ENCODE measurements at places on chromosomes 3 and 15.

DNA sequence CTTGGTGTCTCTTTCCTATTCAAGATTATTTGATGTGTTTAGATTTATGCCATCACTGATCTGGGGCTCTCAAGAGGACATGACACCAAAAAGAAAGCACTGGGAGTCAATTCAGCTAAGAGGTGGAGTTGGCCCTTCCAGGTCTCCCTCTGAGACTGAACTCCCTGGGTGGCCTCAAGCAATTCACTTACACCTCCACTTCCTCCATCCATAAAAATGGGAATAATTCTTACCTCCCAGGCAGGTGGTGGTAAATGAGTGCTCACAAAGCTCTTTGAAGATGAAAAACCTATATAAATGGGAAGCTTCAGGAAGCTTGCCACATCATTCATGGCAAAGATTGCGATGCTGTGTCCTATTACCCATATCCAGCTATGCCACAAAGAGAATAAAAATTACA is 59.2 kb upstream of the ICE2 start:
- no peak for DNase-seq

GRCh38 chr15:89760303-89761008 is 9.4 kb upstream of the MESP1 start:
- DNase-seq: peak; percentile 73

DNA sequence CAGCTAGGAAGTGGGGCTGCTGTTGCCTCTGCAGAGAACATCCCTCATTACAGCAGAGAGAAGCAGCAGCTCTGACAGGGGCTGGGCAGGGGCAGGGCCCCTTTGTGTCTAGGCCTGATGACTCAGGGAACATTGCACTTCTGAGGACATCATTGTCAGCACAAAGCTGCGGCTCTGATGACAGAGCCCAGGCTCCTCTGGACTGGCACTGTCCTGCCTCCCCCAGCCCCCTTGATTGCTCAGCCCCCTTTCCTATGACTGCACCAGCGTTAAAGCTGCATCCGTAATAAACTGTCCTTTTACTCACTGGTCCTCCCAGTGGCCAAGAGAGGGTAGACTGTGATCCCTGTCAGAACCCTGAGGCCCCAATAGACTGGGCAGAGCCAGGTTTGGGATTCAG is 18.3 kb downstream of the TRH start:
- peak; percentile 18 for DNase-seq

DNA sequence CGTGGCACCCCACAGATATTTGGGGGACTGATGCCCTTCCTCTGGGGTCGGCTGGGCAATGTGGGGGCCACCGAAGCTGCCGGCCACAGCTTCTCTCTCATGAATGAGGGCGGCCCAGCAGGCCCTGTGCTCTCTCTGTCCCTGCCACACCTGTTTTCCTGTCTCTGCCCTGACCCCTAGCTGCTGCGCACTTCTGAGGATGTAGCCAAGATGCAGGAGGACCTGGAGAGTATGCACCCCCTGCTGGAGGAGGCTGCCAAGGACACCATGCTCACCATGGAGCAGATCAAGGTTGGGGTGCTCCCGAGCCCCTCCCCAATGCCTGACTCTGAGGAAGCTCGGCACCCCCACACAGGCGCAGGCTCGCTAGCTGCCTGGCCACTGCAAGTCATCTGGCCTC is 59.7 kb downstream of the SEMA3G start:
- peak; percentile 25 for DNase-seq

GRCh38 chr15:48761393-48762158 is 49.3 kb downstream of the CEP152 start:
- DNase-seq: no peak

DNA sequence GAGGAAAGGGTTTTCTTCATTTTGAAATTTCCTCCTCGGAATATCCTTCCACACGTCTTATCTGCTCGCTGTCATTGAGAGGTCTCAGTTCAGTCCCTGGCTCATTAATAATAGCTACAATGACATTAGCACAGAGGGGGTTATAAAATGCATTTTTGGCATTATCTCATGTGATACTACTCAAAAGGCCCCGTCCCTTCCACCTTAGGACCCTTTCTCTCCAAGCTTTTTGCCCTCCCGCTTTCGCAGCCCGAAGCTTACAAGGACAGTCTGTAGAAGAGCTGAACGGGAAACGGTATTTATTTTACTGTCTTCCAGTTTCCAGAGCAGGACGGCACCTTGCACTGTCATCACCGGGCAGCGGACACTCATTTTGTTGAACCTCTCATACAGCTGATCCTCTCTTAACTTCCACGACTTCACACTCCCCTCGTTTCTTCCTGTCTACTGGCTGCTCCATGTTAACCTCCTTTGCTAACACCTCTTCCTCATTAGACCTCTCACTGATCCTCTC is 5.6 kb upstream of the PLEKHO2 start:
- DNase-seq: no peak

- DNase-seq: no peak
These were observed 115.1 kb upstream of the IQSEC1 start for GRCh38 chr3:13188181-13188779.

DNA sequence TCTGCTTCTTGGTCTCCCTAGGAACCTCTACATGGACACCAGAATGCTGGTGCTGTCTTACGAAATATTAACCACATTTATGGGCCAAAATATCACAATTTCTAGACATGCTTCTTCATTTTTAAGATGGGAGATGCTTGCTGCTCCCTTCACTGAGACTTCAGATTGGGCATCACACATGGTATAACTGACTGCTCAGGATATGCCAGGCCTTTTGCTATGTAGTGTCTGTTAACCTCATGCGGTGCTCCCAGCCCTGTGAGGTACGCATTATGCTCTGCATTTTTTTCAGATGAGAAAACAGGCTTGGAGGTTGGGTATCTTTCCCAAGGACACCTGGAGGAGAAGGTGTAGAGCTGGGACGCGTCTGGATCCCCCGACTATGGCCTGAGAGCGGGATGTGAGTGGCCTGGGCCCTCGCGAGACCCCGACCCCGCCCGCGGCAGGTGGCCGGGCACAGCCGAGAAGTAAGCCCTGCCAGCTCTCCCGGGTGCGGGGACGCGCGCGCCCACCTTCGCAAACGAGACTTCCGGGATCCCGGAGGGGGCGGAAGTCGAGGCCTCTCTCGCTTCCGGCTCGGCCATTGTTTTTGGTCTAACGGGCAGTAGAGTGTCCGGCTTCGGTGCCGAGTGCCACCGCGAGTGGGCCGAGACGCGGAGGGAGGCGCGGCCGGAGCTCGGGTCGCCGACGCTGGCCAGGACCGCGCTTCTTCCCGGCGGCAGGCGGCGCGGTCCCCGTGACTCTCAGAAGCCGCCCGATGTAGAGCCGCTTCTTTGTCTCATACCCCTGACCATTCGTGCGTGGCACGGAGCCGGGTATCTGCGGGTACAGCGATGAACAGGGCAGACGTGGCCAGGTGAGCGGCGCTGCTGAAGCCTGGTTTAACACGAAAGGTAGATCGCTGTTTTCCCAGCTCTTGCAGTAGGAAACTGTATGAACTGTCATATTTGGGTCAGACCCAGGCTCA is at the start of gene ZKSCAN7:
TSS of gene ZKSCAN7 (plus strand) at position 568 of the 967 bp plus-strand sequence. CDS start 1,855 bp downstream, outside the sequence.
- DNase-seq: peak; percentile 65

GRCh38 chr3:37670961-37671483 is 190.7 kb upstream of the CTDSPL start:
- DNase-seq: no peak

- no peak for DNase-seq
These were observed 10.3 kb upstream of the MTMR10 start for GRCh38 chr15:31001702-31002101.

DNA sequence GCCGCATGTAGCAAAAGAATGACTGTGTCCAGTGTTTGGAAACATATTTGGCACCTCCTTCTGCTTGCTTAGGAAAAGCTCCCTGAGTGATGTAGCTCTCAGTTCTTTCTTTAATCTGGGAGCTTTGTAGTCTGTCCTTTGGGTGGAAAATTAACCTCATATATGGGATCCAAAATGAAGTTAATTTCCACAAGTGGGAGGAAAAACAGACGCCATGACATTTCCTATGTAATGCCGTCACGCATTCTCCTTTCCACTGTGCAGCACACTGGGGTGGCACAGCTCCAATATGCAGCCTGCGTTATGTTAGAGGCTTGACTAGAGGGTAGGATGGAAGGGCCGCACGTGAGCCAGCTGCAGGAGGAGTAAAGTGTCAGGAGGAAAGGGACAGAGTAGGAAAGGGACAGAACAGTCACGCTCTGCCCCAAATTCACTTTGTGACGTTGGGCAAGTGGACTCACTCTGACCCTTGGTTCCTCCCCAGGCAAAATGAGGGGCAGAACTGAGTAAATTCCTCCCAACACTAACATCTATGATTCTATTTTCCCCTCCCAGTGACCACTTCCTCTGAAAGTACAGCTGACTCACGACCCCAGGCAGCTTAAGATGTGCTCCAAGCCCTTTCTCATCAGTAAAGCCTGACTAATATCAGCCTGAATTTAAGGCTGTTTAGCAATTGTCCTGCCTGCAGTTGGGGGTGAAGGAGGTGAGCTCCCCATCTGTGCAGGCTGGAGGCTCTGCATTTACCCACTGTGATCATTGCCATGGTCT is 176.5 kb upstream of the PFN2 start:
- peak; percentile 98 for DNase-seq

GRCh38 chr3:149599236-149599635 is 58.6 kb downstream of the WWTR1 start:
- no peak for DNase-seq

- DNase-seq: no peak
These were observed 62.4 kb downstream of the HACD2 start for GRCh38 chr3:123522320-123523022.

DNA sequence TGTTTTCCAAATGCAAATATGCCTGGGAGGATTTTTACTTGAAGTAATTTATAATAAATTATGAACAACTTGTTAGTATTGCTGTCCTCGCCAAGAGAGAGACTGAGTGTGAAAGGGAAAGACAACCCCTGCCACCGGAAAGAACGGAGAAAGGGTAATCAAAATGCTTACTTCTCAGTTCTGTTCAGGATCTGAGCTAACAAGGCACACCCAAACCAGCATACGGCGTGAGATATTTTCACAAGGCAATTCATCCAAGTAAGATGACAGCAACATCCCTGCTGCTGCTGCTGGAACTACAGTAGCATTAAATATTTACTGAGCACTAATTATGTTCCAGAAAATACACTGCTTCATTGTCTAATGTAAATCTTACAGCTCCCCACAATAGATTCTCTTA is 96.1 kb downstream of the KBTBD8 start:
- DNase-seq: no peak

DNA sequence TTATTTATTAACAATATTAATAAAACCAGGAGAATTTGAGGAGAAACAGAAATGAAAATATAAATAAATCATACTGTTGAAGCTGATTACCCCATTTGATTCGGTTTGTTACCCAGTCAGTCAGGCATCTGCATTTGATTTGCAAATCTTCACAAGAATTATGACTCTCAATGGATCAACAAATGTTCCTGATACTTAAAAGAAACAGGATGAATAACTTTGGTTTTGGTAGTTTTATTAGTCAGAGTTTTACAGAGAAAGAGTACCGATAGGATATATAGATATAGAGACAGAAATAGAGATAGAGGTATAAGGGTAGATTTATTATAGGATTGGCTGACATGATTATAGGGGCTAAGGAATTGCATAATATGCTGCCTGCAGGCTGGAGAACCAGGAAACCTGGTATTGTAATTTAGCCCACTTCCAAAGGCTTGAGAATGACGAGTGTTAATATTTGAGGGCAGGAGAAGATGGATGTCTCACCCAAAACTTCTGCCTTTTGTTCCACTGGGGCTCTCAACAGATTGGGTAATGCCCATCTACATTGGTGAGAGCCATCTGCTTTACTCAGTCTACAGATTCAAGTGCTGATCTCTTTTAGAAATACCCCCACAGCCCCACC is 241.6 kb upstream of the COL8A1 start:
- peak; percentile 51 for DNase-seq

GRCh38 chr15:29759596-29759995 is 62.7 kb downstream of the TJP1 start:
- no peak for DNase-seq

DNA sequence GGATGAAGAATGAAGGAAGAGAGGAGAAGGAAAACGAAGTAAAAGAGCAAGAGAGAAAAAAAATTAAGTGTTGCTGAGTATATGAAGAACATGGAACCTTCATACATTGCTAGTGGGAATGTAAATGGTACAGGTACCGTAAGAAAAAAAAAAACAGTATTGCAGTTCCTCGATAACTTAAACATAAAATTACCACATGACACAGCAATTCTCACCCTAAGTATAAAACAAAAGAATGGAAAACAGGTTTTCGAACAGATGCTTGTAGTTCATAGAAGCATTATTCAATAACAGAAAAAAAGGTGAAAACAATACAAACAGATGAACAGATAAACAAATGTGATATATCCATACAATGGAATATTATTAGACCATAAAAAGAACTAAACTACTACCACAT is 51.6 kb downstream of the SENP7 start:
- DNase-seq: no peak

DNA sequence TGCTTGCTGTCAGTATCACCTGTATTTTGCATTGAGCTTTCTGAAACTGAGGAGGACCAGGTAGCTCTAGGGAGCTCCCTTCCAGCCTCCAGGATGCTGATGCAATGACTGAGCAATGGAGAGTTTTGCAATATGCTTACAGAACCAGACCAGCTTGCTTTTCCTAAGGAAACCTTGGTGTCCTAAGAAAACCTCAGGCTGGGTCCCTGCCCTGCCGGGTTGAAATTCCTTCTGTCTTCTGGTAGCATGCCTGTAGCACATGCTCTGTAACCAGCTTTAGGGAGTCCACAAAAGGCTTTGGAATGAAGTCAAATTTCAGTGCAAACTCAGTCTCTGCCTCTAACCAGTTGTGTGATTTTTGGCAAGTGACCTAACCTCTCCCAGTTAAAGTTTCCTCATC is 65.8 kb upstream of the GSK3B start:
- DNase-seq: peak; percentile 99

GRCh38 chr15:49361370-49361769 is 61.7 kb upstream of the FGF7 start:
- DNase-seq: no peak

DNA sequence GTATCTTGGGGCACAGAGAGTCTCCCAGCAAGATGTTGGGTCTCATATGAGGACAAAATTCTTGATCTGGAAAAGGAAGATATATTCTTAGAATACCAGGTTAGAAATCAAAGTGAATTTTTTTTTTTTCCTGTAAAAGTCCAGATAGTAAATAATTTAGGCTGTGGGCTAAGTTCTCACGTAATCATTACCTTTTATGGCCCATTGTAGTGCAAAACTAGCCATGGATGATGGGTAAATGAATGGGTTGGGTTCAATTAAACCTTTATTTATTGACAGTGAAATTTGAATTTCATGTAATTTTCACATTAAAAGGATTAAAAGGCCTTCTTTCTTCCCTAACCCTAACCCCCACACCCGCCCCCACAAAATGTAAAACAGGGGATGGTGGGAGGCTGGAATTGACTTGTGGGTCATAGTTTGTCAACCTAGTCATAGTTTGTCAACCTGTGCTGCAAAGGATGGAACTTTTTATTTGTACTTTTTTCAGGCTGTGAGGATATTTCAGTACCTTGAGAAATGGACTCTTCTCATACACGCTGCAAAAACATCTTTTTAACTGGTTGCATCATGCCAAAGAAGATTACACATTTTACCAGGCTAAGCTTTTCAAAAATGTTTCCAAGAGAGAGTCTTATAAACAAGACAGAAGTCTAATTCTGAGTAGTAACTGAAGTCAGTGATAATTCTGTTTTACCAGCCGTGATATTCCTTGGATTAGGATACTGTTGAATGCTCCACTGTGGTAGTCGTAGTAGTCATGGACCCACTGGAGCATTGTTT is 138.8 kb downstream of the AKAP13 start:
- no peak for DNase-seq

GRCh38 chr15:86432861-86433260 is 353.2 kb downstream of the AGBL1 start:
- no peak for DNase-seq
